T-helper 9 cell (primary cell): ENCODE measurements at places on chromosomes 5 and 9.

DNA sequence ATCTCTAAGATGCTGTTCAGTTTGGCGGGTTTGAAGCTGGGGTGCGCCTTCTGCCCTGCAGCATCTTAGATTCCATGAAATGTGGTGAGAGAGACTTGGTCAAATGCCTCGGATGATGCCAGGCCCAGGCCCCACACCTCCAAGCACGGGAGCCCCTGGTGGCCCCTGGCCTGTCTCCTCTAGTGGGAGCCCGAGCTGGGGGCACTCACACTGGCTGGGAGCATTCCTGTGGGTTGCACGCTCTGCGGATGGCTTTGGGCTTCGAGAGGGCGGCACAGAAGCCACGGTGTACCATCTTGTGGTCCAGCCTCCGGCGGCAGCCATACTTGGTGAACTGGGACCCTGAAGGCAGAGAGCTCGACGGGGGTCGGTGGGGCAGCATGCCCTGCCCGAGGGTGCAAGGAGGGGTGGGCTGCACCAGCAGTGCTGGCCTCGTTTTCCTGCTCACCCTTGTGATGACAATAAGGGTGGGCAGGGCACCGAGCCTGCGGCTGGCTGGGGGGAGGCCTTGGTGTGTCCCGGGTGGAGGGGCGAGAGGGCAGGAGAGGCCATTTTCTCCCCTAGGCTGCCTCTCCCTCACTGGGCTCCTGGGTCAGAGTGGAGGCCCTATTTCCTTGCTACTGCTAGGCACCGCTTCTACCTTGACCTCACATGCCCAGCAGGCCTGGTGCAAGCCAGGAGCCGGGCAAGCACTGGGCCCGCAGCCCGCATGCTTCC, 65.8 kb downstream of the ZNF354C start:
- DNase-seq: no peak

DNA sequence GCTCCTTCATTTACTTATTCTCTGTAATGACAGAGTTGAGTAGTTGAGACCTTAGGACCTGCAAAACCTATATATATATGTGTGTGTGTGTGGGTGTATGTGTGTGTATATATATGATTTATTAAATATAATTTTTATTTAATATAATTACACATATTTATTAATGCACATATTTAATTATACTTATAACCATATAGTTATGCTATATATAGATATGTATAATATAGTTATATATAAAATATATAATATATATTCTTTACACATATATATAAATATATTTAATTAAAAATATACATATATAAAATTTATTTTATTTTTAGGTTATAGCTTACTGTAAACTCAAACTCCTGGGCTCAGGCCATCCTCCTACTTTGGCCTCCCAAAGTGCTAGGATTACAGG, 23.7 kb downstream of the ACER2 start:
- no peak for DNase-seq

- DNase-seq: no peak
Observed at GRCh38 chr5:14775857-14776256, 95.7 kb downstream of the ANKH start.

DNA sequence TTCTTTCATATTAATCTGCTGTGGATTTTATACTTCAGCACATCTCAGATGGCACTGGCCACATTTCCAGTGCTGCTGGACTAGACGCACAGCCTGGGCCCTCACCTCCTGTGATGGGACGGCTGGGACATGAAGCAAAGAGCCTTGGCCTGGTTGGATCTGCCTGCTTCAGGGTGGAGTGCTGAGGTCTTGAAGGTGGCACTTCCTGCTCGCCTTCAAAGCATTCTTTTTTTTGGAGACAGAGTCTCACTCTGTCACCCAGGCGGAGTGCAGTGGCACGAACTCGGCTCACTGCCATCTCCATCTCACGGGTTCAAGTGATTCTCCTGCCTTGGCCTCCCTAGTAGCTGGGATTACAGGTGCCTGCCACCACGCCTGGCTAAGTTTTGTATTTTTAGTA, 73.1 kb downstream of the RAPGEF1 start:
- DNase-seq: peak; percentile 23

- DNase-seq: no peak
Observed at GRCh38 chr9:8365029-8365428, 565.5 kb upstream of the DMAC1 start.

DNA sequence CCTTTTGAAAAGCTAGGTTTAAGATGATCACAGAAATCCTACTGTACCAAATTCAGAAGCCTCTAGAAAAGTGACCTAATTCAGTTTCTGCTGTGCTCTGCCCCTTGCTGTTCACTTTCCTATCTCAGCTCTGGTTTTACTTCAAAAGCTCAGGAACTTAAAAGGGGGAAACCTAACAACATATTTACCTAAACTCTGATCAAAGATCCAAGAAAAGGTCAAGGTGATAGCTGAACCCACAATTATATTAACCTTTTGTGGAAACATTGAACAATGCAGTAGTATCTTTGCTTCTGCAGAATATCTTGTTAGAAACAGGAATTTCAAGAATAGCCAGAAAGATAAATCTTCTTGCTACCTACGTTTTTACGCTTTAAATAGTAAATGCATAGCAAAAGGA, 568.5 kb downstream of the PDE4D start:
- no peak for DNase-seq
